ENCODE measurements at places on chromosomes 12 and 14.

DNA sequence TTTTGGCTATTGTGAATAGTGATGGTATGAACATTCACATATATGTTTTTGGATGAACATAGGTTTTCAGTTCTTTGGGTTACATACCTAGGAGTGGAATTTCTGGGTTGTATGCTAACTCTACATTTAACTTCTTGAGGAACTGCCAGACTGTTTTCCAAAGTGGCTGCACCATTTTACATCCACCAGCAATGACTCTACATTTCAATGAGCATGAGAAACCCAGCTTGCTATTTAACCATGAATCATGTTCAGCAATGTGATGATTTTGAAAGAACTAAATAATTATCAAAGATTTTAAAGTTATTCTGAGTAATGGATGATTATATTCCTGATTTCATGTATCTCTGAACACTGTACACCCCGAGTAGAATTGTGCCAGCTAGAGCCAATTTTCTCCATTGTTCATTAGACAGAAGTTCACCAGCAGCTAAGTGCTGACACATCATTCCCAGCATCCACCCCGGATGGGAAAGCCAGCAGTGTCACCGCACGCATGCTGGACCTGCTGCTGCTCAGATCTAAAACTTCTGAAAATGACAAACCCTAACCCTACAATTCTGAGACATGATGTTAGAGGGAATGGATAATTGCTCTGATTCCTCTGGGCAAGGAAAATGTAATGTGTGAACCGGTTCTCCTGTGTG, 13.3 kb upstream of the ANAPC5 start:
- DNase-seq = no peak

DNA sequence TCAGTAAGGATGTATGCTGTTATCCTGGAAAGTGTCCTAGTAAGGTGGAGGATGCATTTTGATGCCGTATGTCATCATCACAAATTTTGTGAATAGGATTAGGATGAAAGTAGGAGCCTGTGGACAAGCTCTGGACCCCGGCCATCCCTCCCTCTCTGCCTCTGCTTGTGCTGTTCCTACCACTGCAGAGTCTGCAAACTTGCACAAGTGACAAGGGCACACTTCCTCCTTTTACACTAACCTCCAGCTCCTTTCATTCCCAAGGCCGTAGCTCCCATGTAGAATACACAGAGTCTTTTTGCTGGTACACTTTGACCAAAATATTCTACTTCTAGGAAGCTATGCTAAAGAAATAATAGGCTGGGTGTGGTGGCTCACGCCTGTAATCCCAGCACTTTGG, 13.3 kb upstream of the TMCC3 start:
- DNase-seq = no peak

DNA sequence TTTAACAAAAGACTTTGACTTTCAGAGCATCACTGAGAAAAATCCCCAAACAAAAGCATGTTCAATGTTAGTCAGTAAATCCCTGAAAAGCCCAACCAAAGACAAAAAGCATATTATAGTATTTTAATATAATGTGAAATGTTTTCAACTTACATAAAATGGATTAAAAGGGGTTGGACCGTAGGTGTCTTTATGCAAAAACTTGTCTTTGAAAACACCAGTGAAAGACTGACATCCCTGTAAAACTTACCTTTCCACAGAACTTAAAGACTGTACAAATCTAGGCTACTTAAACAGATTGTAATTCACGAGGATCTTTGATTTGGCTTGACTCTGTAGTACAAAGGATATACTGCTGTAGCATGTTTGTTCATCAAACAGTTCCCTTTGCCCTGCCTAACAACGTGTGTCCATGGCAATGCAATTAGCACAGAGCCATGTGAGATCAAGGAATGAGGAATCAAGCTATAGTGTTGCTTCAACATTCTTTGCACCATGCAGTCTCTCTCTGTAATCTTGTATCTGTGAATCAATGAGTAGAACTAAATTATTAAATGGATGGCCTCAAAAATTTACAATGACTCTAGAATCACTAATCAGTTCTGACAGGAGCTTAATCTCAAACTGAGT, 138.5 kb upstream of the SYT1 start:
- DNase-seq = no peak

GRCh38 chr14:105500726-105501101, 9.7 kb downstream of the TEDC1 start:
- DNase-seq = no peak

DNA sequence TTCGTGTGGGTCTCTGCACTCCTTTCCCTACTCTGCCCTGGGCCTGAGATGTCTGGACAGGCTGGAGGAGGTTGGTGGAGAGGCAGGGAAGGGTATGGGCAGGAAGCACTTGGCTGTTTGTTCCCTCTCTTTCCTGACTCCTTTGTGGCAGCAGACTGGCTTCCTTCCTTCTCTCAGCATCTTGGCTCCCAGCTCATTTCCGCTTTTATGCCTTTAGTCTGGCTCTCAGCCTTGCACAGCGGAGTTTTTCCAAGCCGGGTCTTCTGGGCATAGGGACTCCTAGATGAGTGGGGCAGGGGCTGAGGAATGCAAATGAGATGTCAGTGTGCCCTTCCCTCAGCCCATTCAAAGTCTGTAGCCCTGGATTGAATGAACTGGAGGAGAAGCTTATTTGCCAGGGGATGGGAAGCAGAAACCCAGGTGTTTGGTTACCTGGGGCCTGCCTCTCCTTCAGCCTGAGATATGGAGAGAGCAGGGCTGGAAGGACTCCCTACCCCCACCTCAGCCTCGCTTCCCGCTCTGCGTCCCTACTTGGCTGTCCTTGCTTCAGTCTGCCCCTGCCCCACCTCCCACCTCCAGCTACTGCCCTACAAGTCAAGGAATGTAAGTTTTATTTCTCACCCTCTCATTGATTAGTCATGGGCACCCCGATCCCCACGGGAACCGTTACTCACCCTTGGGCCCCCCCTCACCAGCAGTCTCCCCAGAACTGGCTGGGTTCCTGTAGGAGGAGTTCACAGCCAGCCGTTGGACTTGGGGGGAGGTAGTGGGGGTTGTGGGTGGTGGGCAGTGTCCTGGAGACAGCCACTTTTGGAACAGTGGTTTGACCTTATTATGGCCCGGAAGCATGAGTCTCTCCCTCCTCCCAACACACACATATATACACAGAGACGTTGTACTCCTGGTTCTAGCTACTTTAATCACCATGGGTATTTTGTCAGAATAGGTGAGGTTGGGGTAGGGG, 9.3 kb upstream of the ITGA5 start:
- DNase-seq = no peak

- DNase-seq = no peak
These were observed 3.9 kb upstream of the KRT6B start for GRCh38 chr12:52455821-52456220.

DNA sequence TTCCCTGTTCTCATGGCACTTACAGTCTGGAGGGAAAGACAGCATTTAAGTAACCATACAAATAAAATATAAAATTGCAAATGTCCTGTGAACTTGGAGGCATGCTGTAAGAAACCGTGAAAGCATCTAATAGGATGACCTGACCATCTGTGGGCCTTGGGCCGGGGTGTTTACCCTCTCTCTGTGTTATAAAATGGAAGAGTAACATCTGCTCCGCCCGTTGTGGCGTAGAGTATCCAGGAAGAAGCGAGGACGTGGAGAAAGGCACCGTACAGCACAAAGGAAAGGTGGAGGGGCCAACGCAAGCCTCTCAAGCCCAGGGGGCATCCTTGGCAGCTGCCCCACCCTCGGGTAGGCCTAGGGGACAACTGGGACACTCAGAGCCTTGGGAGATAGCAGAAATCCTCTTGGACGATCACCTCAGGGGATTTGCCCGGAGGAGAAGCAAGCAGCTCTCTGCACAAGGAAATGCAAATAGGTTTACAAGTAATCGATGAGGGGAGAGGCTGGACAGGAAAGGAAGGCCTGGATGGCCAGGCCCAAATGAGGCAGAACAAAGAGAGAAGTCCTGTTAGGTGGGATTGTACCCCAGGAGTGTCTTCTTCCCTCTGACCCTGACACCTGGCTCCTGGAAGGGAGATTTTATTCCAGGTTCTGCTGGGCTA, 26.2 kb downstream of the VSX2 start:
- no peak for DNase-seq

DNA sequence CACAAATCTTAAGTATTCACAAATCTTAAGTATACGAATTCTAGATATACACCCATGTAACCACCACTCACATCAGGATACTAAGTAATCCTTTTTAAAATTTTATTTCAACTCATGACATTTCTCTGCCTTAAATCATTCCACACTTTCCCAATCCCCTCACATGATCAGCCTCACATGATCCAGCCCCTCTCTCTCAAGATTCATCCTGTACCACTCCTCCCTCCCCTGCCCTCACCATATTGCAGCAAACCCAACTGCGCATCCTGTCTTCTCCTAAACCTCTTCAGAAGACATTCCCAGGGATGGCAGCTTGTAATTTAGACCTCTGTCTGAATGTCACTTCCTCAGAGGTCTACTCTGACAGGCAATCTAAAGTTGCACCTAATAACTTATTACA, 1.7 kb upstream of the EIF4B start:
- no peak for DNase-seq

DNA sequence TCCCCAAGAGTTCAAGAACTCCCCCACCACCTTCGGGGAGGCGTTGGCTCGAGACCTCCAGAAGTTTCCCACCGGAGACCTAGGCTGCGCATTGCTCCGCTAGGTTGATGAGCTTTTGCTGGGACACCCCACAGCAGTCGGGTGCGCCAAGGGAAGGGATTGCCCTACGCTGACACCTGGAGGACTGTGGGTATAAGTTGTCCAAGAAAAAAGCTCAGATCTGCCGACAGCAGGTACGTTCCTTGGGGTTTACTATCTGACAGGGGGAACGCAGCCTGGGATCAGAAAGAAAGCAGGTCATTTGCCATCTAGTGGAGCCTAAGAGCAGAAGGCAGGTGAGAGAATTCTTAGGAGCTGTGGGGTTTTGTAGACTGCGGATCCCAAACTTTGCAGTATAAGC, 98.8 kb downstream of the FRMD6 start:
- DNase-seq = no peak

DNA sequence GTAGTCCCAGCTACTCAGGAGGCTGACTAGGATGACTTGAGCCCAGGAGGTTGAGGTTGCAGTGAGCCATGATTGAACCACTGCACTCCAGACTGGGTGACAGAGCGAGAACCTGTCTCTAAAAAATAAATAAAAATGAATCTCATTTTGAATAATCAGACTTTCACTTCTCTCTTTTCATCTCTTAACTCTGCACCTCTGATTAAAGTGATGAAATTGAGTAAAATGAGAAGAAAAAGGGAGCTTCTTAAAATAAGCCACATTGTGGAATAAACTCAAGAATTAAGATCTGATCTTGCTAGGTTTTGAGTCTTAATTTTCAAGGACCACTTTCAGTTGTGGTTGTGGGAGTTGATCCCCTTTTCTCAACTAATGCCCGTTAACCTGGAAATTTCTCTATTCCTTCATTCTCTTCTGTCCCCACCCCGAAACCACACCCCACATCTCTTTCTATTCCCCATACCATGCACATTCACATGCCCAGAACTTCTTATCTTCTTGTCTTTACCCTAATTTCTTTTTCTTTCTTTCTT, 70.9 kb upstream of the ETV6 start:
- DNase-seq = no peak

- DNase-seq = no peak
These were observed 13.6 kb downstream of the PEX5 start for GRCh38 chr12:7203109-7203508.

- DNase-seq = no peak
These were observed 4.3 kb downstream of the TEDC1 start for GRCh38 chr14:105495101-105495989.

DNA sequence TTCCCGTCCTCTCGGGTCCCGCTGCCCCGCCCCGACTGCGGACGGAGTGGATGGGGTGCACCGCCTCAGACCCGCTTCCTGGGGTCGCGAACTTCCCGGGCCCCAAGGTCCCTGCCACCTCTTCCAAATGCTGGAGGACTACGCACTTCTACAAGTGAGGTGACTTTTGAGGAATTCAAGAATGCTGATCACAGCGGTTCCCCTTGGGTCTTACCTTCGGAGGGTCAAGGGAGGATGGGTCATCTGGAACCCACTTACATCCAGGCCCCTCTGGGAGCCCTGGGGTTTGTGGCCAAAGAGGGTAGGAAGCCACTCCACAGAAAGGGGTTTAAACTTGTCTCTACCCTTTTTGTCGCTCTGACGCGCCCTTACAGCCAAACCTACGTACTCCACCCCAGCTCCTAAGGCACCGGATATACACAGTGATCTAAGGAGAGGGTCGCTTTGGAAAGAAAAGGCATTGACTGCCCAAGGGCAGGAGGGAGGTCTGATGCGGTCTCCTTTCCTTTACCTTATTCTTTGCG, 532 bp upstream of the PRKD1 start:
- DNase-seq = no peak

GRCh38 chr12:67035121-67035520, 234.0 kb upstream of the CAND1 start:
- DNase-seq = no peak

All from HFF-Myc (cell line).